Brain pericyte (primary cell): ENCODE measurements at places on chromosomes 2 and 18.

DNA sequence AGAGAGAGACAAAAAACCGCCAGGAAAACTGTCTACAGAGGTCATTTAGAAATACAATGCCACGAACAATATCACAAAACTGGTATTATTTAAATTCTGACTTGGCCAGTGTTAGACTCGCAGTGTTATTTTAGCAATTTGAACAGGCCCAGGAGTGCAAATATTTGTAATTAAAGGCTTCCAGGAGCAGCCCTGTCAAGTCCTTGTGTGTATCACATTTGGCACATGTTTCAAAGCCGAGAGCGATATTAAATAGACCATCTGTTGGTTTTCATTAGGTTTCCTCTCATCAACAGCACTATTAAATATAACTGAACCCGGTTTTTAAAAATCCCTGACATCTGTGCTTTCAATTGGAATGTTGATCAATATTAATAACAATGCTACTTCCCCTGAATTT lies 656.9 kb downstream of the TSN start:
- DNase-seq, result no peak

GRCh38 chr2:58762176-58762781 lies 521.2 kb upstream of the FANCL start:
- DNase-seq, result peak; percentile 5

- no peak for DNase-seq
Observed at GRCh38 chr2:207284556-207285472, 119.1 kb upstream of the KLF7 start.

DNA sequence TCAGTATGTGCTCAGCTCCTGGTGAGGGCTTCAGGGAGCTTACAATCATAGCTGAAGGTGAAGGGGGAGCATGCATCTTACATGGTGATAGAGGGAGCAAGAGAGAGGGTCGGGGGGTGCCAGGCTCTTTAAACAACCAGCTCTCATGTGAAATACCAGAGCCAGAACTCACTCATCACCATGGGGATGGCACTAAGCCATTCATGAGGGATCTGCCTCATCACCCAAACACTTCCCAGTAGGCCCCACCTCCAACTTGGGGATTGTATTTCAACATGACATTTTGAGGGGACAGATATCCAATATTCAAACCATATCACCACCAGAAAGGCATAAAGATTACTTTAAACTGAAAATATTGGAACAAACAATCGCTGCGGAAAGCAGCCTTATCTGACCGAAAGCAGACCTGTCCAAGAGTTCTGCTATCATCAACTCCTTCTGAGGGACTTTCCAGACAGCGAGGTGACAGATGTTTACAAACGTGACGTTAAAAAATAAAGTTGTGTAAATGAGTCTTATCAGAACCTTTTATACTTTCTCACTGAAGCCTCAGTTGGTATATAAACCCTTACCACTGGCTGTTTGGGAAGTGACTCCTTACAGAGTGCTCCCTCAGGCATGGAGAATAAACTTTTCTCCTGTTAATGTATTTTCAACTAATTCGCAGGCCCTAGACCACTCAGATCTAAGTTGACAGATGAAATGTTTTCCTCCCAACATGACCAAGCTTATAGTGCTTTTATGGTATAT lies 35.5 kb upstream of the PTH2R start:
- no peak for DNase-seq

- no peak for DNase-seq
Observed at GRCh38 chr2:88181511-88181910, 11.4 kb downstream of the THNSL2 start.

GRCh38 chr2:70123051-70123828 lies 36.0 kb downstream of the PCBP1 start:
- DNase-seq, result no peak

DNA sequence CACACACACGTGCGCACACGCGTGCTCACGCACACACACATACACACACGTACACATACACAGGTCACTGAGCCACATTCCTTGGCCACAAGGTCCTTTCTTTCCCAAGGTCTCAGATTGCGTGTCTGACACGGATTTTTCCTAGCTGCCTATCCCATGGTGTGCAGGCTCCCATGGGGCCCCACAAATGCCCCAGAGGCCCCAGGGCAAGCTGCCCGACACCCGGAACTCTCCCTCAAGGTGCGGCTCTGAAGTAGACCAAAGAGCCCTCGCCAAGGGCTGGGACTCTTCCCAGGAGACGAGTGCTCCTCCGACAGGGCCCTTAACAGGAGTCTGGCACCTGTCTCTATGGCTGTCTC lies 46.7 kb downstream of the SDC1 start:
- DNase-seq, result no peak

GRCh38 chr2:19882286-19882685 lies 19.5 kb downstream of the TTC32 start:
- DNase-seq, result no peak

- no peak for DNase-seq
Observed at GRCh38 chr2:224162122-224162521, 123.0 kb upstream of the SERPINE2 start.

- DNase-seq, result no peak
Observed at GRCh38 chr2:72012886-72013574, 134.6 kb downstream of the CYP26B1 start.

GRCh38 chr2:203763241-203763937 lies 57.0 kb downstream of the CD28 start:
- DNase-seq, result no peak

- DNase-seq, result no peak
Observed at GRCh38 chr2:31328026-31328425, 86.5 kb downstream of the XDH start.

DNA sequence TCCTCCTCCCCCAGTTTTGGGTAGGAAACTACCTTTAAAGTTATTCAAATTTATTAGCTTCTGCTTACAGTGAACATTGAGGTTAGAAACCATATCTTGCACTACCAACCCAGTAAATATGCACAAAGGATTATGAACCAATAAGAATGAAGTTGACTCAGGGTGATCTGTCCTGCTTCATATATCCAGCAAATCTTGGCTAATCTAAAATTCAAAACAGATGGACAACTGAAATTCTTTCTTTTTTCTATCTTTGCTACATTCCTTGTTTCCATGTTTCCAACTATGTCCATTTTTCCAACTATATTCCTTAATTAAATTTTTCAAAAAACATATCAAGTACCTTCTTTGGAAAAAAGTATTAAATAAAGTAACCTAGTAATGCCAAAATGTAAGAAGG lies 149.3 kb downstream of the FAM124B start:
- no peak for DNase-seq

GRCh38 chr2:47811668-47812067 lies 28.7 kb downstream of the MSH6 start:
- DNase-seq, result no peak

GRCh38 chr18:73986711-73987110 lies 160.9 kb downstream of the FBXO15 start:
- DNase-seq, result no peak

DNA sequence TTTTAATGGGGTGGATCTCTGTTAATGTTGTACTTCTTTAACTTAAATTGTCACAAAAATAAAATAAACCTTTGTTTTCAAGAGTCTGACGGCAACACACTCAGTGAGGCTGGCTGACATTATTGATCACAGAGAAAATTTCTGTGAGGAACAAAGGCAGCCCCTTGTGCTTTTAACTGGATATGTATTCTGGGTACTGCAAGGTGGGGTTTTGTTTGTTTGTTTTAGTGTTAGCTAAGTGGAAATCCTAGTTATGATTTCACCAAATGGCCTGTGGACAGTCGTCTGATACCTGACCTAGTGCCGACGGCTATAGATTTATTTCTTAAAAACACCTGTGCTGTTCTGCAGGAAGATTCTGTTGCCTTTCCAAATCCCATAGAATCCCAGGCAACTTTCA lies 1329.5 kb upstream of the ZEB2 start:
- no peak for DNase-seq

- no peak for DNase-seq
Observed at GRCh38 chr2:196783431-196784094, 15.9 kb downstream of the GTF3C3 start.

DNA sequence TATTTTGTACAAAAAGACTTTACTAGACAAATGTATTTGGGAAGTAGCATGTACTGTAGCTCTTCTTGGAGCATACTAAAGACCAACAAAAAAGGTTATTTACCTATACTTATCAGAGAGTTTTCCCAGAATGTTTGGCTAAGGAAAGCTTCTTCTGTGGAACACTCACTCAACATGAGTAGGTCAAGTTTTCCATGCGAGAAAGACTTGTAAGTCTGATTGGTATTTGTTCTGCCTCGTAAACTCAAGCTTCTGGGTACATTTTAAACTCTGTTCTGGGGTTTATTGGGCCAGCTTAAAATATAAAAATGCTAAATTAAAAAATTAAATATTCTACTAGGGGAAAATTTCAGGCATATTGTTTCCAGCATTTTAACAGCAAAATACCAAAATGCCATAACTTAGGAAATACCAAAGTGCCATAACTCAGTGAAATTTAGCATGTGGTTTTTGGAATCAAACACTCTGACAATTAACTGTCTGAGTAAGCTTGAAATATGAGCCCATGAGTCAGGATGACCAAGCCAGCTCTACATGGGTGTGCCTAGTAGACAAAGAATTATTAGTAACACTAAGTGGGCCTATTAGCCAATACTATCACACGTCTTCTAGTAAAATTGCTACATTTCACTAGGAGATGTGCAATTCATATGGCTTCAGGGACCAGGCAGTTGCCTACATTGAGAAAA lies 47.3 kb upstream of the SERPINE2 start:
- no peak for DNase-seq

- DNase-seq, result no peak
Observed at GRCh38 chr2:145290986-145291385, 771.1 kb upstream of the ZEB2 start.

GRCh38 chr18:12659904-12660605 lies 2.1 kb upstream of the SPIRE1 start:
- DNase-seq, result no peak

- DNase-seq, result no peak
Observed at GRCh38 chr18:57242285-57242684, 95.4 kb downstream of the BOD1L2 start.

DNA sequence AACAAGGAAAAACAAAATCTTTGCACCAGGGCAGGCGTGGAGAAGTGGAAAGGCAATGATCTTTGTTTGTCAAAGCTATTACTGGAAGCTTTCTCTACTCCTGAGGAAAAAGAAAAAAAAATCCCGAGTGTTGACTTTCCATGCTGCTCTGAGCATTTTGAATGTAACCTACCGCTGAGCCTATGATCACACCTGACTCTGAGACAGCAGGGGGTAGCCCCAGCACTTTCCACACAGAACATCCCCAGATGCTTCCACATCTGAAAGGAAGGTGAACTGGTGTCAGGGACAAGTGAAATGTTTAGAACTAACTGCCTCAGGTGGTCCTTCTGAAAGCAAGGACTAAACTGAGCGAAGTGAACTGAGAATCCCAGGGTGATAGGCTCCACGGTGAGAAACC lies 1315.1 kb upstream of the DDX18 start:
- DNase-seq, result no peak

DNA sequence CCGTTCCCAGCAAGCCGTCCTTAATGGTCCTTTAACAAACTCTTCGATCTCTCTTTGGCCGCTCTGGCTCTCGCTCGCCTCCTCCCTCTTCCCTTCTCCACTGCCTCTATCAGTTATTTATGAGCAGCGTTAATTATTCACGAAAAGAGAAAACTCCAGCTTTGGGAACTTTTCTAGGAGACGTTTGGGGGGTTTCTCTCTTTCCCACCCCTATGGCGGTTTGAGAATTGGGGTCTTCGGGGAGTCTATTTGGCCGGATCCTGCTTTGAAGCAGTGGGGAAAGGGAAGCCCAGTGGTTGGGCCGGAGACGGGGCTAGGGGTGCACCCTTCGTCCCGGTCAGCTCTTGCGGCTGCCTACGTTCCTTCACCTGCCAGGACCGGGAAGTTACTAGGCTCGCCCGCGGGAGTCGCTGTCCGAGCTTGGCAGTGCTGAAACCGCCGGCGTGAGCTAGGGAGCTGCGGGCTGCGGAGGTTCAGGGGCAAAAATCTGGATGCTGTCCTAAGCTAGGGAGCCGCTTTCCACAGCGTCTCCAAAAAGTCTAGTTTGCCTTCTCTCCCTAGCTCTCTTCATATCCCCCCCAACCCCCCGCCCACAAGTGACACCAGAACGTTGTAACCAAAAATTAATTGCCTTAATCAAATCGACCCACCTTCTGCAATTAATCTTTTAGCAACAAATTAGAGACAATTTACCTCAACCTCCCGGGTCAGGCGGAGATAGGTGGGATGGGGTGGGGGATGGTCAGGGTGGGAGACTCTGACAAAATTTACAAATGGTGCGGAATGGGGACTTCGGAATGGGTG lies 8.9 kb upstream of the SKOR2 start:
- no peak for DNase-seq

GRCh38 chr2:118221536-118222272 lies 133.4 kb downstream of the INSIG2 start:
- peak; percentile 30 for DNase-seq

DNA sequence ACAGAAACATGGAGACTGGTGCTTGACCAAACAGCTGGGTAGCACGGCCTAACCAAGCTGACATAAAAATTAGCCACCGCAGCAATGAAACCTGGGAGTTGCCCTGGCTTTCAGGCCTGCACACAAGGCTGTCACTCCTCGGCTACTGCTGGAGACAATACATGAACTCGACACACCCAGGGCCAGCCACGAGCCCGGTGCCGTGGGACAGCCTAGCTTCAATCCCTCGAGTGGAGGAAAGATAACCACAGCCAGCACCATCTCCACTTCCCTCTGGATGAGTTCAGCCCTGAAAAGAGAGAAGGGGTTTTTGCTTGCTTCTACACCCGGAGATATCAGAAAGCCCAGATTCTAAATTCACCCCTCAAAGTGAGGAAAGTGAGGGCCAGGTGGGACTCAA lies 78.0 kb downstream of the BCL2L11 start:
- no peak for DNase-seq

DNA sequence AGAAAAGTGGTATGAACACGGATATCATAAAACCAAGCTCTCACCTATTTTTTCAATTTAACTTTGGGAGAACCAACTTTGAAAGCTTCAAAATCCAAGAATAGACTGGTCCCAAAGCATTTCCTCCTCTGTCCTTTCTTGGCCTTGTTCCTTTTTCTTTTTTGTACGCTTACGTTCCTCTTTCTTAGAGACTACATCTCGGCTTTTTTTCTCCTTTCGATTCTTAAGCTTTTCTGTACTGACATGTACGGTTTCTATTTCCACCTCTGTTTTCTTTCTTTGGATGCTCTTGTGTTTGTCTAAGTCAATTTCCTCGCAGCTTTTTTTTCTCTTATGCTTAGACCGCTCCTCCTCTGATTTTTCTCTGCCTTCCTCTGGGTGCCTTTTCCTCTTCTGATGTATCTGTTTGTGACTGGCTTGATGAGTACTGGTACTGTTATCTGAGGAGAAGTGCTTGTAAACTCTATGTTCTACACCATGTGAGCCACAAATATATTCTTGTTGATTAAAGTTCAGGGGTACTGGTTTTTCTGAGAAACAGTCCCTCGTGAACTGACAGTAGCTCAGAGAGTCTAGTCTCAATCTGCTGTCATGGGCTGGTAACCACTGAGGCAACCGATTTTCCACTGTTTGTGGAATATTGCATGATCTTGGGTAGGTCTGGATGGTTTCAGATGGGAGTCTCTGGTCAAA lies 11.5 kb upstream of the RNU2-63P start:
- DNase-seq, result no peak

GRCh38 chr2:26068602-26069298 lies 34.9 kb downstream of the RAB10 start:
- DNase-seq, result peak; percentile 12
